ENCODE measurements at places on chromosomes 11 and 22.
A peak's percentile ranks its signal among the peaks of the same experiment; 100 is the strongest.

GRCh38 chr11:5690736-5691135 is 1.1 kb downstream of the TRIM22 start:
- DNase-seq, result no peak

DNA sequence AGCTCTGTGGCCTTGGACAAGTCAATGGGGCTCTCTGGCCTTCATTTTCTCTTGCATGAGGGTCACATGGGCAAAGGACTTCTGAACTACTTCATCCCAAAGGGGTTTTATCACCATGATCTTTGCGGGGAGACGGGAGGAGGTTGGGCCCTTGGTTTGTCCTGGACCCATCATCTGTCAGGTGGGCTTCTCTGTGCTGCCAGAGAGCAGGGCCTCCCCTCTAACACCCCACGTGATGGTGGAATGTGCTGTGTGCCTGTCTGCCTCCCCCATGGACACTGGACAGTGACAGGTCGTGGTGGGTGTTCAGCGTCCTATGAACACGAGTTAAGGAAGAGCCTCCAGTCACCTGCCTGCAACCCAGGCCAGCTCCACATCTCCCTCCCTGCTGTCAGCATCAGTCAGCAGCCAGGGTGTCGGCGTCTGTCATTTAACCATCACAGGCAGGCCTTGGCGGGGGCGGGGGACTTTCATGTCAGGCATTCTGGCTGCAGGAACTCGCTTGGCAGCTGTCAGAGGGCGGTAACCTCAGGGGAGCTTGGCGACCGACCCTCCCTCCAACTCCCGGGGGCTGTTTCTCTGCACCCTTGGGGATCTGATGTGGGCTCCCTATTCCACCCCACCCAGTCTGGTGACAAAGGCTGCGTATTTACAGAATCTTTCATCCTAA is 2.6 kb upstream of the SUN2 start:
- no peak for DNase-seq

DNA sequence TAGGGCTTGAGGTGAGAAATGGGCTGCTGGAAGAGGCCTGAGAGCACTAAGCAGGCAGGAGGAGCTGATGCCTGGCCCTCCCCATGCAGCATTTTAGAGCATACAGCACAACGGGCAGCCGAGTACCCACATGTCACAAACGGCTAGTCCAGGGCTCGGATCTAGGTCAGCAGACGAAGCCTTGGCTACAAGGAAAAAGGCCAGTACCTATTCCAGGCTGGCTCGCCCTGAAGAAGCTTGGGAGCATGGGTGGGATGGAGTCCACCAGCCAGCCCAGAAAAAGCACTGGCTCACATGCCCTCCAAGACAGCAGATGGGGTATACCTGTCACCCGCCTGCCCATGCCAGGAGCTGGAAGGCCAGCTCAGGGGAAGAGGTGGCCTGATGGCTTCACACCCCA is 9.6 kb downstream of the UFD1 start:
- peak; percentile 95 for DNase-seq

DNA sequence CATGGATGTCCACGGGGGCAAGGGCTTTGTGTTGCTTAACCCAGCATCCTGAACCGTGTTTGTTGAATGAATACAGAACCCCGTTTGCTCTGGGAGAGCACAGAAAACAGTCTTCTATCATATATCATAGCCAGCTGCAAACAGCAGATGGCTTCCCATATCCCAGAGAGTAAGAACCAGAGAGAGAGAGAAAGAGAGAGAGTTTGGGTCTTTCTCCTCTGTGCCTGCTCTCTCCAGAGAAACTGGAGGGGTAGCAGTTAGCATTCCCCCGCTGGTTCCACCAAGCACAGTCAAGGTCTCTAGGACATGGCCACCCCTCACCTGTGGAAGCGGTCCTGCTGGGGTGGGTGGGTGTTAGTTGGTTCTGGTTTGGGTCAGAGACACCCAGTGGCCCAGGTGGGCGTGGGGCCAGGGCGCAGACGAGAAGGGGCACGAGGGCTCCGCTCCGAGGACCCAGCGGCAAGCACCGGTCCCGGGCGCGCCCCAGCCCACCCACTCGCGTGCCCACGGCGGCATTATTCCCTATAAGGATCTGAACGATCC is 440 bp upstream of the TIMP3 start:
- no peak for DNase-seq

DNA sequence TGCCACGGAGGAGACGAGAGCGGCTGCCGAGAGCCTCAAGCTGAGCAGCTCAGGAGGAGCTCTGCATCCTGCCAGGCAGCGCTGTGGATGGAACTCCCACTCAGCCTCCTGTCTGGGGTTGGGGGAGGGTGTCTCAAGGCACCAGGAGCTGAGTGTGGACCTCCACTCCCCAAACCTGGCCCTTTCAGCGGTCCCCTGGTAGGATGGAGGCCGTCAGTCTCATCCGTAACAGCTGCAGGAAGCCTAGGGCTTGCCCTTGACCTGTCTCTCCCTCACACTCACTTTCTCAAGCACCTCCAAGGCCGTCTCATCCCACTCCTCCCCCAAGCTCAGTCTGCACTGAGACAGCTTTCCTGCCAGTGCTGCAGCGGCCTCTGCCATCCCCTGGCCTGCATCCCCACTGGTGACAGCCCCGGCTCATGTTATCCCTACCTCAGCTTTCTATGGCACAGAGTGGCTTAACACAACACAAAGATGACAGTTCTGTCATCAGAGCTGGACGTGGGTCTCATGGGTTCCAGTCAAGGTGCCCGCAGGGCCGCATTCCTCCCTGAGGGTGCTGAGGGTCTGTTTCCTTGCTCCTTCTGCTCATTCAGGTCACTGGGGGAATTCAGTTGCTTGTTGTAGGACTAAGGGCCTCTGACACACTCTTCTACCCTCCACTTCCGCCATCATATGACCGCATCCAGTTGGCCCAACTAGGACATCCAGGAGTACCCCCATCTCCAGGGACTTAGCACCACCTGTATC is 341.9 kb upstream of the B3GAT1 start:
- DNase-seq, result no peak

Measured in G401 (cell line).